A549 treated with DMSO at 1 μM for 4 hours (cell line): ENCODE measurements at places on chromosomes 2 and 18. TPM values are rescaled to one million over a fixed set of nuclear protein-coding genes. Genes with fewer than 3 reads are reported as not detected.

Gene FSIP2
- not detected in 5 replicates for total RNA-seq

Gene DSG2
- total RNA-seq = 48.7 to 82.8 TPM (median 68.1 TPM) in 5 replicates

Gene SPHKAP
- not detected in 5 replicates for total RNA-seq

Gene HRH4
- total RNA-seq = not detected in 5 replicates

Gene GPR35
- total RNA-seq = 0.58 to 1.2 TPM (median 0.75 TPM) in 5 replicates

Gene ADRA2B
- total RNA-seq = 0.03 to 0.09 TPM (median 0.08 TPM) in 4 of 5 replicates, not detected in the other

Gene UGT1A8
- 0.08 to 0.26 TPM in 2 of 5 replicates, not detected in the others for total RNA-seq

Gene NEU4
- 0.18 to 0.50 TPM (median 0.26 TPM) in 4 of 5 replicates, not detected in the other for total RNA-seq
